Upper lobe of left lung (tissue), 6 donors: ENCODE measurements at places on chromosomes 2 and 18.

DNA sequence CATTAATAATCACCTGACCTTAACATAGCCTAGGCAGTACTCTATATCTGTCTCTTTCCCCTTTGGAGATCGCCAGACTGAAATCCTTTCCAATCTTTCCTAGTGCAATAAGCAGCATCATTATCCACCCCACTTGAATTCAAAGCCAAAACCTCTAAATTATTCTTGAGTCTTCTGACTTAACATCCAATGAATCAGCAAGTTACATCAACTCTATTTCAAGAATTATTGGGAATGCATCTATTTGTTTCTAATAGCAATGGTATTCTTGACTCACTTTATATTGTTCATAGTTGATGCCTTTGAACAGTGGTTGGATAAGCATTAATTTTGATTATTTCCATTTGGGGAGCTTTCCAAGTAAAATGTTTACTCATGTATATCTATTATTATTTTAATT lies 144.8 kb downstream of the ZNF804A start:
- DNase-seq: no peak
- H3K27ac ChIP-seq: no peak overlapping the region
- H3K4me3 ChIP-seq: no peak overlapping the region

- H3K27me3 ChIP-seq: no peaks in the 10 kb centered on the region
- H3K27ac ChIP-seq: no peak overlapping the region
- no peaks in the 10 kb centered on the region for H3K4me1 ChIP-seq
- H3K4me3 ChIP-seq: no peak overlapping the region
- no peaks in the 10 kb centered on the region for H3K36me3 ChIP-seq
These were observed 22.5 kb upstream of the TCF4 start for GRCh38 chr18:55610506-55610905.

DNA sequence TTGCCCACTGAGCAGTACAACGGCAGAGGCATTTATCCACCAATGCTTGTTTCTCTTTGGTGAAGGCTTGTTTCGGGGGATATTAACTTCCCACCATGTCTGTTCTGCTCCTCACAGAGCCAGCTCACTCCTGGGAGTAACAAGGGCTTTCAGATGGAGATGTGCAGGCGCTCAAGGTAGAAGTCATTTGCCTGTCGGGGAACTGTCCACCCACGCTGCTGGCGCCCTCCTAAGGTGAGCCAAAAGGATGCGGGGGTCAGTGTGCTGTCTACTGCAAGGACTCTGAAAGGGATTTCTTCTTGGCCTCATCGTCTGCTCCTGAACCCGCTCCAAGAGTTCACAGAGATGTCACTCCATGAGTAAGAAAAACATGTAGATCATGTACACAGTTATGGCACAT lies 57.0 kb upstream of the CYRIA start:
- no peaks in the 10 kb centered on the region for H3K36me3 ChIP-seq
- H3K27me3 ChIP-seq: no peaks in the 10 kb centered on the region
- H3K27ac ChIP-seq: no peak overlapping the region
- no peak for DNase-seq

DNA sequence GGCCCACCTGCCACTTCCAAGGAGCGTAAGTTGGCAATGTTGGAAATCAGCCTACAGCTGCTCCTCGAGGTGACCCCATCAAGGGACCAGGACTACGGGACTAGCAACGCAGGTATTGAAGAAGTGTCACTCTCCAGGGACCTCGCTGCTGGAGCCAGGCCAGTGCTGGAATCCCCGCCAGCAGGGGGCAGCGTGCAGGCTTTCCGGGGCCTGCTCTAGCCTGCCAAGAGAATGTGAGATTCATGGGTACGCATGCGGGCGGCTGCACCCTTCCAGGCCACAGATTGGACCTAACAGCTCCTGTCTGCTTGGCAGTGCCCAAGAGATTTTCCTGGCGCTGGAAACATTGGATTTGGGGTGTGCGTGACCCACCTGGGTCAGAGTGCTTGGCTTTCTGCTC lies 182.8 kb upstream of the RAB12 start:
- H3K4me3 ChIP-seq: no peak overlapping the region
- no peaks in the 10 kb centered on the region for H3K4me1 ChIP-seq
- no peaks in the 10 kb centered on the region for H3K27me3 ChIP-seq
- no peaks in the 10 kb centered on the region for H3K36me3 ChIP-seq
- no peak overlapping the region for H3K27ac ChIP-seq

DNA sequence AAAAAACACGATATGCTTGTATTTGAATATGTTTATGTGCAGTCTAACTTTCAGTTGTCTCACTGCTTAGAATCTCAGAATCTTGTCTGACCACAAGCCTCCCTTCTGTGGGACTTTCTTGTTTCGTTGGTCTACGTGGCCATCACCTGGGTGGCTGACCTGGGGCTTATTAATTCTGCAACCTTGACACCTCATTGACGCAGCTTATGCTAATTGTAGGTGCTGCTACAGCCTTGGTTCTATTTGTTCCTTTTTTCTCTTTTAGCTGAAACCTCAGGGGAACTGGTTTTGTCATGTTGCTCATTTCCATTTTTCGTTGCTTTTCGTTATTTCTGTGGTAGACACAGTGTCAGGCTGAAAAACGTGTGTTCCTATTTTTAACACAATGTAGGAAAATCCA lies 273.7 kb downstream of the SLC4A3 start:
- no peaks in the 10 kb centered on the region for H3K4me1 ChIP-seq
- H3K4me3 ChIP-seq: no peak overlapping the region
- no peak overlapping the region for H3K27ac ChIP-seq
- no peaks in the 10 kb centered on the region for H3K36me3 ChIP-seq
- no peak for DNase-seq

DNA sequence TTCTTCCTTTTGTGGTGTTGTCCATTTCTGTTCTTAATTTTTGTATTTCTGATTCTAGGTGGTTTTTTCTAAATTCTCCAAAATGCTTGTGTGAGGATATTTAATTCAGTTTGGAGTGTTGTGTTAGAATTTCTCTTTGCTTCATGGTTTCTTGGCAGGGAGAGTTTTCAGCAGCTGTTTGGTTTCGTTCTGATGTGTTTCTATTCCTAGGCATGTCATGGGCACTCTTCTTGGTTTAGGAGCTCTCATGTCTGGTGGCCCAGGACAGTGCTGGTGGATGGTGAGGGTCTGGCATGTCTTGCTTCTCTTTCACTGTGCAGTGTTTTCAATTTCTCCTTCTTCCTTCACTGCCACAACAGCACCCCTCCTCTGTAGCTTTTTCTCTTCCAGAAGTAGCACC lies 52.9 kb downstream of the OSBPL6 start:
- no peaks in the 10 kb centered on the region for H3K36me3 ChIP-seq
- no peaks in the 10 kb centered on the region for H3K27me3 ChIP-seq
- H3K4me1 ChIP-seq: peaks cover 4% of the 10 kb centered on the region
- no peak overlapping the region for H3K4me3 ChIP-seq

- no peaks in the 10 kb centered on the region for H3K36me3 ChIP-seq
- H3K27ac ChIP-seq: no peak overlapping the region
These were observed 334.0 kb upstream of the FSIP2 start for GRCh38 chr2:185404578-185404977.

DNA sequence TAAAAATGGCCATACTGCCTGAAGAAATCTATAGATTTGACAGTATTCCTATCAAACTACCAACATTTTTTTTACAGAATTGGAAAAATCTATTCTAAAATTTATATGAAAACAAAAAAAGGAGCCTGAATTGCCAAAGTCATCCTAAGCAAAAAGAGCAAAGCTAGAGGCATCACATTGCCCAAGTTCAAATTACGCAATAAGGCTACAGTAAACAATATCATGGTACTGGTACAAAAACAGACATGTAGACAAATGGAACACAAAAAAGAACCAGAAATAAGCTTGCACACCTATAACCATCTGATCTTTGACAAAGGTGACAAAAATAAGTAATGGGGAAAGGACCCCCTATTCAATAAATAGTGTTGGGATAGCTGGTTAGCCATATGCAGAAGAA lies 50.2 kb upstream of the THSD7B start:
- no peak overlapping the region for H3K4me3 ChIP-seq
- no peak for DNase-seq
- no peaks in the 10 kb centered on the region for H3K4me1 ChIP-seq
- H3K27ac ChIP-seq: no peak overlapping the region
- no peaks in the 10 kb centered on the region for H3K36me3 ChIP-seq

- no peak for DNase-seq
- H3K27ac ChIP-seq: no peak overlapping the region
- no peak overlapping the region for H3K4me3 ChIP-seq
- H3K36me3 ChIP-seq: no peaks in the 10 kb centered on the region
These were observed 10.9 kb downstream of the IL1B start for GRCh38 chr2:112825706-112826105.
